ENCODE measurements at places on chromosomes 3 and 15.

GRCh38 chr3:112013784-112014143 is 15.0 kb downstream of the TAGLN3 start:
- no peak for DNase-seq

GRCh38 chr15:68797191-68797590 is 23.5 kb downstream of the ANP32A start:
- DNase-seq: no peak

GRCh38 chr15:57562196-57562769 is 29.4 kb upstream of the MYZAP start:
- DNase-seq: no peak

DNA sequence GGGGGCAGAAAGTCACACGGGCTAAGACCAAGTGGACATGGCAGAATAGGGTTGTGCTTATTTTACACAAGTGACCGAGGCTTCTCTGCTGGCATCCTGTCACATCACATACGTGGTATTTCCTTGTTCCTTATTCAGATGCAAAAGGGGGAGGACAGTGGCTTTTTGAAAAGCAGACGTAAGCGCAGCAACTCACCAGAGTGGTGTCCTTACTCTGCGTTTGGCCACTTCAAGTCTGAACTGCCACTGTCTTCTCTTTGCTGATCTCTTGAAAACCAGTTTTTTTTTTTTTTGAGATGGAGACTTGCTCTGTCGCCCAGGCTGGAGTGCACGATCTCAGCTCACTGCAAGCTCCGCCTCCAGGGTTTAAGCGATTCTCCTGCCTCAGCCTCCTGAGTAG is 113.2 kb downstream of the SOX2 start:
- no peak for DNase-seq

GRCh38 chr3:31918179-31919150 is 62.6 kb downstream of the OSBPL10 start:
- peak; percentile 67 for DNase-seq

GRCh38 chr3:27200721-27201489 is 168.3 kb downstream of the NEK10 start:
- peak; percentile 3 for DNase-seq

DNA sequence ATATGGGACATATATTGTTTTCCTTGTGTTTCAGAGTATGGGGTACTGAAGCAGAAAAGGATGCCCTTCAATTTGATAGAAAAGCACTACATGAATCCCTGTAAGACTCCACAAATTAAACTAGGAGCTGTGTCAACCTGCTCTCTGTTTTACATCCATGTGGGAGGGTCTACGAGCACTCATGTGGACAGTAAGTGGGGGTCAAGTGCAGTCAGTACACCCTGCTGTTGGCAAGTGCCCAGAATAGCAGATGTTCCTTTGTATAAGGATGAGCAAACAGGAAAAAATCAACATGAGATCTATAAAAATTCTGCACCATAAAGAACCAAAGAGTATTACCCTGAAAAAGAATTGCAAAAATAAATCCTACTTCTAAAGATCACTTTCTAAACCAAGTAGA is 659.9 kb downstream of the SI start:
- DNase-seq: no peak

- DNase-seq: no peak
These were observed at the start of gene PLA1A for GRCh38 chr3:119597548-119598288. Gene PLA1A (plus strand): TSS chr3:119597885. CDS start chr3:119597914, 29 bp downstream.

DNA sequence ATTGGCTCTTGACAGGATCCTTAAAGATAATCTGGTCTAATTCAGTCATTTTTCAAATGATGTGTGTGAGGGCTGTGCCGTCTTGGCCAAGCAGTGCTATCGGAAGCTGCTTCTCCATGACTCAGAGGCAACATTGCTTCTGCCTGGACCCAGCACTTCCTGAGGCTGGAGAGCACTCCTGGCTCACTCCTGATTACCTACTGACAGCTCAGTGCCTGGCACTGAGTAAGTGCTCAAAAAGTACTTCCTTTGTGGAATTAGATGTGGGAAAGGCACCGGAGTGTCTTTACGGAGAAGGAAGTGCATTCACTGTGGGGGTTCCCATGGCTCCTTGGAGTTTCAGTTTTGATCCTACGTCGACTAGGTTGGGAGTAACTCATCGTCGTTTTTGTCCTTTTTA is 86.9 kb upstream of the UBE3A start:
- DNase-seq: no peak

- DNase-seq: no peak
These were observed 13.1 kb upstream of the RNF7 start for GRCh38 chr3:141725036-141725435.

DNA sequence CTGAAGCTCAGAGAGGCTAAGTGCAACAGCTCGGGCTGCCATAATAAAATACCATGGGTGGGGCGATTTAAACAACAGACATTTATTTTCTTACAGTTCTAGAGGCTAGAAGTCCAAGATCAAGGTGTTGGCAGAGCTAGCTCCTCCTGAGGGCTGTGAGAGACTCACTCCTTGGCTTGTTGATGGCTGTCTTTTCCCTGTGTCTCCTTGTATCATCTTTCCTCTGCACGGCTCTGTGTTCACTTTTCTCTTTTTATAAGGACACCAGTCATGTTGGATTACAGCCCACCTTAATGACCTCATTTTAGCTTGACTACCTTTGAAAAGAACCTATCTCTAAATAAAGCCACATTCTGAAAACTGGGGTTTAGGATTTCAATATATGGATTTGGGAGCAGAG is 129.7 kb downstream of the RPL22L1 start:
- no peak for DNase-seq

- DNase-seq: no peak
These were observed 51.0 kb upstream of the ATP13A3 start for GRCh38 chr3:194537732-194538247.

GRCh38 chr3:48088056-48088748 is 72.0 kb upstream of the MAP4 start:
- DNase-seq: peak; percentile 69

GRCh38 chr15:40486066-40486770 is 15.4 kb downstream of the CHST14 start:
- no peak for DNase-seq

GRCh38 chr3:150447084-150447483 is 39.0 kb downstream of the TSC22D2 start:
- no peak for DNase-seq

- no peak for DNase-seq
These were observed 18.0 kb upstream of the SLTM start for GRCh38 chr15:58951388-58952007.

DNA sequence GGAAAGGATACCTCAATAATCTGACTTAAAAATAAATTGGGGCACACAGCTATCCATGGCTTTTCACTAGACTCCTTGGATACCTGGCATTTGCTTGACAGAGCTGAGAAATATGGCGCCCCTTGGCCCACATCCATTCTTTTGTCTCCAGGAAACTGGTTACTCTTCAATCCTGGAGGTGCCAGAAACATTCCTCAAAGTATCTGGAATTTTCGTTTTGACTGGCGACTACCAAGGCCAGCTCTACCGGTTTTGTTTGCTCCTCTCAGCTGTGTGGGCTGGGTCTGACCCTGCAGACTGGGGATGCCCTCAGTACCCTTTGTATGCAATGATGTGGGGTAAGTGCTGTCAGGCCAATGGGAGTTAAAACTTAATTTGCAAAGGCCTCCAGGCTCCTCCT is 27.0 kb downstream of the KATNBL1 start:
- no peak for DNase-seq

DNA sequence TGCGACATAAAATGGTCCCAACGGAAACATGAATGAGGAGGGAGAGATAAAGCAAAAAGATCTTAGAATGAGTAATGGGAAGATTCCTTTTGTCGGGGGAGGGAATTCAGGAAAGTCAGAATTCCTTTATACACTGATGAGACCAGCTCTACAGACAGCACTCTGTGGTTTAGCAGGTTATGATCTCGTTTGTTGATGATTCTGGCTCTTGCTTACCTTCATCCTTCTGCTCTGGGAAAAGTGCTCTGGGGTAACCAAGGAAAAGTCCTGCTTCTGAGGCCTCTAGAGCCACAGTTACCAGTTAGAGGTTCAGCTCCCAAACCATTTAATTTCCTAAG is 150.7 kb upstream of the NR2E3 start:
- DNase-seq: no peak

DNA sequence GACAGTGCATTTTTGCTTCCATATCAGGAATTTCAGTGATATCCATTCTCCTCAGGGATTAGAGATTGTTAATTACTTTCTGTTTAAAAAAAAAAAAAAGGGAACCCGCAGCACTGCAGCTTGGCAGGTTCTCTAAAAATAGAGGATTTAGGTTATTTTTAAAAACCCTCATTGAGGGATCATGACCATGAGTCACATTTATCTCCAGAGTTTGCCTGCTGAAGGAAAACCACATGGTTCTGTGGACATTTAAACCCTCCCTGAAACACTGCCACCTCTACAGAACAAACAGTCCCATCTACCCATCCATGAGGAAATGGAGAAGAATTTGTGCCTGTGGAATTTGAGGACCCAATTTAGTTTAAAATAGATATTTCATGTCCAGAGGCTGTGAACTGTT is 66.2 kb upstream of the UBE2E1 start:
- DNase-seq: peak; percentile 77

DNA sequence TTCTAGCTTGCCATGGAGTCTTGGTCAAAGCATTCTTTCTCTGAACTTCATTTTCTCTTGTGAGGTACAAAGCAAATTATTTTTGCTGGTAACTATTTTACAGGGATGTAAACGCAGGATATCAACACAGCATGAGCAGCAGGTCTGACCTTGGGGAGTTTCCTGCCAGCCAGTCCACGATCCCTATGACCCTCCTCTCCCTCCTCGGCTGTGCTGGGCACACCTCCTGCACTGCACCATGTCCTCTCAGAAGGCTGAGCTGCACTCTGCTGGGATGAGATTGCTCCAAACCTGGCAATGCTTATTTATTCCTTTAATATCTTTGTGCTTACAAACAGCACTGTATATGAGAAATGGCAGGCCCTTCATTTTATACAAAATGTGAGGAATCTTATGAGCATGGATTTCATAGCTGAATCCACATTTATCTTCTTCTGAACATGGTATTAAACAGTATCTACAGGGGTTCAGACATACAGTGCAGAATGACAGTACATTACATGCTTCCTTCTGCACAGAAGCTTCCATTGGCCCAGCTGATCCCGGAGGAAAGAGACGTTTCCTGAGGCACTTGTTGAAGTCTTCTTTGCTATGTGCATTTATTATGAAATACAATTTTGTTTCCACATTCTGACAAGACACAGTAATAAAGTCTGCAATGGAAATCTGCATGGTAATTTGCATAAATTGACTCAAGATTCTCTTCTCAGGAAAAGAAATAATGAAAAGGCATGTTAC is 41.2 kb downstream of the RAB6B start:
- no peak for DNase-seq

GRCh38 chr15:40955930-40956540 is 2.8 kb downstream of the CHAC1 start:
- DNase-seq: peak; percentile 22

GRCh38 chr15:31367021-31367729 is 40.5 kb downstream of the KLF13 start:
- DNase-seq: no peak

GRCh38 chr3:23691357-23691895 is 114.3 kb upstream of the UBE2E1 start:
- no peak for DNase-seq

- DNase-seq: no peak
These were observed 31.7 kb downstream of the EDC3 start for GRCh38 chr15:74664028-74664616.

GRCh38 chr15:40344631-40345120 is 3.9 kb upstream of the CCDC9B start:
- peak; percentile 63 for DNase-seq

DNA sequence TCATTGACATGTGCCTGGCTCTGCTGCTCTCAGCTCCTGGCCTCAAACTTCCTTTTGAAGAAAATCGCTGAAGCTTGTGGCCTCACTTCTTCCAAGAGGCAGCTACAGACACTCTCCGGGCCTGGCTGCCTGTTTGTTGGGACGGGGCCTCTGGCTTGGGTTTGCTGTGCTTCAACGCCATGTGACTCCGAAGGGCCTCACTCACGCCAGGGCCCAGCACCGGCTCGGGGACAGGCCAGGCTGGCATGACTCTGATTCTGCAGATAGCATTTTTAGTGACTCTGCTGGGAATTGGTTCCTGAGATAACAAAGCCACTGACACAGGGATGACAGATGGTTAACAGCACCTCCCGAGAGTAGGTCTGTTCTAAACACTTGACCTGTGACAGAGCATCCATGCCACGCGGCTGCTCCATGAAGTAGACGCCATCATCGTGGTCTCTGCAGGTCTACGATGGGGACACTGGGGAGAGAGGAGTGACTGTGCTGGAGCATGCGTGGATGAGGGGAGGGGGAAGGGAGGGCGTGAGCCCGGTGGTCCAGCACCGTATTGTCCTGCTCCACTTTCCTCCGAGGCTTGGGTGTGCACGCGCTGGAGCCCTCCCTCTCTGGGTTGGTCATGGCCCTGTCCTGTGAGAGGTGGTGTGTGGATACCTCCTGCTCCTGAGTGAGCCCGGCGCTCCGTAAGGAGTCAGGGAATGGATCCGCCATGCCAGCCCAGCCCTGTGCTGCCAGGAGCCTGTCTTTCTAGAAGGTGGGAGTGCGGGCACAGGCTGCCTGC is 133.6 kb downstream of the TJP1 start:
- no peak for DNase-seq

- no peak for DNase-seq
These were observed 36.6 kb downstream of the CCK start for GRCh38 chr3:42229266-42229941.

- no peak for DNase-seq
These were observed 7.8 kb upstream of the CLDN16 start for GRCh38 chr3:190380184-190380583.

GRCh38 chr3:89113893-89114840 is 6.7 kb downstream of the EPHA3 start:
- DNase-seq: peak; percentile 81

DNA sequence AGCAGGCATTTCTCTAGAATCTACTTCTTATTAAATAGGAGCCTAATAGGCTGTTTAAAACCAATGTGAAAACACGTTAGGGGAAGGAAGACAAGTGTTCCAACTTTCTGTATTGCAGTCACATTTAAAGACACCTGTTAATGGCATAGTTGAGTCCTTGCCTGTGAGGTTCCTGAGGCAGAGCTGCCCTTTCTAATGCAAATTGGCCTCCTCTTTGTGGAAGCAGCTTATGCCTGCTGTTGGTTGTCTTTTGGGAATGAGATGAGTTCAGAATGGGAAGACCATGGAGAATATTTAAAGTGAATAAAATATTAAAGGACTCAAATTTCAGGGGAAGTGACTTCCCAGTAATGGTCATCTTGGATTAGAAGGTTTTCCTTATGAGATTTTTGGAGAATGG is 51.2 kb downstream of the NEK11 start:
- DNase-seq: no peak

- no peak for DNase-seq
These were observed 162.0 kb upstream of the STT3B start for GRCh38 chr3:31370681-31371080.

GRCh38 chr3:16893618-16894200 is 9.0 kb downstream of the PLCL2 start:
- no peak for DNase-seq

GRCh38 chr3:8980756-8981257 is 17.5 kb upstream of the RAD18 start:
- DNase-seq: no peak

GRCh38 chr3:16132190-16132589 is 42.3 kb upstream of the GALNT15 start:
- no peak for DNase-seq

All from OCI-M1 (cell line).